ENCODE measurements at places on chromosomes 12 and 14. TPM values are rescaled to one million over a fixed set of nuclear protein-coding genes. Genes with fewer than 3 reads are reported as not detected.

- no peak for DNase-seq
- no peaks in the 10 kb centered on the region for H3K4me1 ChIP-seq
- H3K4me3 ChIP-seq, result no peak overlapping the region
- H3K36me3 ChIP-seq, result no peaks in the 10 kb centered on the region
- no peak overlapping the region for H3K27ac ChIP-seq
These were observed 37.6 kb upstream of the SLCO1C1 start for GRCh38 chr12:20657496-20657895.

- H3K27ac ChIP-seq, result no peak overlapping the region
- DNase-seq, result no peak
- no peaks in the 10 kb centered on the region for H3K4me1 ChIP-seq
These were observed 5.1 kb upstream of the SIVA1 start for GRCh38 chr14:104747876-104748275.

- H3K4me3 ChIP-seq, result no peak overlapping the region
- H3K4me1 ChIP-seq, result no peaks in the 10 kb centered on the region
- peak overlapping the region; percentile 25 for H3K27ac ChIP-seq
- no peaks in the 10 kb centered on the region for H3K27me3 ChIP-seq
- no peak for DNase-seq
- H3K36me3 ChIP-seq, result peaks cover 3% of the 10 kb centered on the region
These were observed 72.2 kb downstream of the CLIP1 start for GRCh38 chr12:122350141-122350848.

- no peaks in the 10 kb centered on the region for H3K4me1 ChIP-seq
- no peak for DNase-seq
- H3K36me3 ChIP-seq, result no peaks in the 10 kb centered on the region
- H3K4me3 ChIP-seq, result no peak overlapping the region
- no peak overlapping the region for H3K27ac ChIP-seq
- no peaks in the 10 kb centered on the region for H3K27me3 ChIP-seq
These were observed 5.2 kb upstream of the HSP90B1 start for GRCh38 chr12:103924761-103925641.

GRCh38 chr14:54023027-54023426 is 66.4 kb upstream of the BMP4 start:
- no peak for DNase-seq
- H3K27ac ChIP-seq, result no peak overlapping the region
- H3K36me3 ChIP-seq, result no peaks in the 10 kb centered on the region
- no peak overlapping the region for H3K4me3 ChIP-seq

DNA sequence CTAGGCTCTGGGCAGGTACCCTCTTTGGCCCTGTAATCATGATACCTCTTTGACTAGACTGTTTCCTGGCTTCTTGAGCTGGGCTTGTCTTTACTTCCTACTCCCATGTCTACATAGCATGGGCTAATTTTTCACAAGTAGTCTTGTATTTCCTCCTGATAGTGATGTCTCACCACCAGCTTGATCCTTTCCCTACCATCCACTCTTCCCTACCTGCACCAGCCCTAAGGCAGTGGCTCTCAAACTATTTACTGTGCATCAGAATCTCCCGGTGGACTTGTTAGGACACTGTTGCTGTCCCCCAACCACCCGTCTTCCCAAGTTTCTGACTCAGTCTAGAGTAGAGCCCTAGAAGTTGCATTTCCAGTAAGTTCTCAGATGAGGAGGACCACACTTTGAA is 162.7 kb upstream of the AMIGO2 start:
- H3K27me3 ChIP-seq, result no peaks in the 10 kb centered on the region
- H3K27ac ChIP-seq, result no peak overlapping the region
- H3K36me3 ChIP-seq, result no peaks in the 10 kb centered on the region

- H3K36me3 ChIP-seq, result no peaks in the 10 kb centered on the region
- no peaks in the 10 kb centered on the region for H3K4me1 ChIP-seq
- H3K27ac ChIP-seq, result peak overlapping the region; percentile 93
- peak overlapping the region; percentile 69 for H3K4me3 ChIP-seq
These were observed 669 bp upstream of the SLC25A21 start for GRCh38 chr14:37172936-37173614.

GRCh38 chr12:110039085-110039807 is 9.1 kb downstream of the C12orf76 start:
- no peak for DNase-seq
- H3K27me3 ChIP-seq, result no peaks in the 10 kb centered on the region
- H3K27ac ChIP-seq, result peak overlapping the region; percentile 83
- no peaks in the 10 kb centered on the region for H3K4me1 ChIP-seq
- H3K36me3 ChIP-seq, result no peaks in the 10 kb centered on the region

GRCh38 chr12:82682851-82683261 is 3.9 kb upstream of the TMTC2 start:
- no peak for DNase-seq
- no peaks in the 10 kb centered on the region for H3K36me3 ChIP-seq
- no peak overlapping the region for H3K4me3 ChIP-seq
- H3K27ac ChIP-seq, result no peak overlapping the region
- H3K4me1 ChIP-seq, result no peaks in the 10 kb centered on the region

GRCh38 chr12:11228296-11228879 is 41.1 kb downstream of the PRB3 start:
- H3K4me1 ChIP-seq, result no peaks in the 10 kb centered on the region
- H3K27me3 ChIP-seq, result no peaks in the 10 kb centered on the region
- no peak overlapping the region for H3K27ac ChIP-seq
- no peaks in the 10 kb centered on the region for H3K36me3 ChIP-seq
- DNase-seq, result no peak
- H3K4me3 ChIP-seq, result no peak overlapping the region

GRCh38 chr12:33222357-33222756 is 217.3 kb downstream of the SYT10 start:
- H3K36me3 ChIP-seq, result no peaks in the 10 kb centered on the region
- no peak overlapping the region for H3K4me3 ChIP-seq
- no peak for DNase-seq
- no peaks in the 10 kb centered on the region for H3K4me1 ChIP-seq

GRCh38 chr14:101808020-101808641 is 46.6 kb downstream of the PPP2R5C start:
- H3K27me3 ChIP-seq, result no peaks in the 10 kb centered on the region
- DNase-seq, result no peak

DNA sequence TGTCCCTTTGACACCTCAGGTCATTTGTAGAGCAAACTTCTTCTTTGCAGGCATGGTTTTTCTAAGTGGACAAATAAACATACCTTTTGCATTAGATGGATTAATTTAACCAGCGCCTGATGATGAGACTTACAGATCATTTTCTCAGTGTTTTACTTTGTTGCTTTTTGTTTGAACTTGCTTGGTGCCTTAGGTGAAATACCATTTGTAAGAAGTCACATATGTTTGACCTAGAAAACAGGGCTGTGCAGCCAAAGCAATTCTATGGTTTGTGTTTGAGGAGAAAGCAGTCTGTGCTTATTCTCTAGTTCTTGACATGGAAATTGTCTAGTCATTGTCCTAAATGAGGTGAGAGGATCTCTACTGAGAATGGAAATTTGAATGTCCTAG is 111.1 kb downstream of the DIP2B start:
- no peak overlapping the region for H3K4me3 ChIP-seq
- H3K27ac ChIP-seq, result peak overlapping the region; percentile 73
- peaks cover 17% of the 10 kb centered on the region for H3K4me1 ChIP-seq
- no peak for DNase-seq
- H3K27me3 ChIP-seq, result no peaks in the 10 kb centered on the region

DNA sequence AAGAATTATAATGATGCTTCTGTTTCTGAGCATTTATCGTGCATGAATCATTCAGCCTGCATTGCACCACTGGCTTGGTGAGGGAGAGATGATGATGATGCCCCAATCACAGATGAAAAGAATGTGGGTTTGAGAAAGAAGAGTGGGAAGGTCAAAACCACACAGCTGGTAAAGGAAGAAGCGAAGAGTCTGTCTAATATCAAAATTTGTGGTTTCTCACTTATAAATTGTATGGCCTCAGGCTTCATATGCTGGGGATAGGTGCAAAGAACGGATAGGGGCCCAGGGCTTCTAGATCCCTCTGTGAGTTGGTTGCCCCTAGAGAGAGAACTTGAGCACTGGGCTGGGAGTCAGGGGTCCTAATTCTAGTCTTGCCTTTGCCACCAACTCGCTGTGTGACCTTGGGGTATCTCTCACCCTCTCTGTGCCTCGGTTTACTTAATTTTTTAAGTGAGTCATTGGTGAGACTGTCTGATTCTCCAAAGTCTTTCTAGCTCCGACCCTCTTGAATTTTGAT is 2.2 kb downstream of the OASL start:
- no peak overlapping the region for H3K4me3 ChIP-seq
- H3K27ac ChIP-seq, result no peak overlapping the region
- no peaks in the 10 kb centered on the region for H3K4me1 ChIP-seq
- DNase-seq, result no peak
- no peaks in the 10 kb centered on the region for H3K36me3 ChIP-seq

GRCh38 chr12:89721291-89721987 is 12.8 kb upstream of the ATP2B1 start:
- H3K36me3 ChIP-seq, result no peaks in the 10 kb centered on the region
- H3K4me1 ChIP-seq, result no peaks in the 10 kb centered on the region
- H3K4me3 ChIP-seq, result no peak overlapping the region
- H3K27ac ChIP-seq, result no peak overlapping the region
- no peaks in the 10 kb centered on the region for H3K27me3 ChIP-seq

- H3K4me1 ChIP-seq, result no peaks in the 10 kb centered on the region
- peak overlapping the region; percentile 32 for H3K27ac ChIP-seq
- peak overlapping the region; percentile 51 for H3K4me3 ChIP-seq
- DNase-seq, result no peak
- H3K36me3 ChIP-seq, result no peaks in the 10 kb centered on the region
These were observed 798 bp upstream of the RASAL1 start for GRCh38 chr12:113136128-113136989.

DNA sequence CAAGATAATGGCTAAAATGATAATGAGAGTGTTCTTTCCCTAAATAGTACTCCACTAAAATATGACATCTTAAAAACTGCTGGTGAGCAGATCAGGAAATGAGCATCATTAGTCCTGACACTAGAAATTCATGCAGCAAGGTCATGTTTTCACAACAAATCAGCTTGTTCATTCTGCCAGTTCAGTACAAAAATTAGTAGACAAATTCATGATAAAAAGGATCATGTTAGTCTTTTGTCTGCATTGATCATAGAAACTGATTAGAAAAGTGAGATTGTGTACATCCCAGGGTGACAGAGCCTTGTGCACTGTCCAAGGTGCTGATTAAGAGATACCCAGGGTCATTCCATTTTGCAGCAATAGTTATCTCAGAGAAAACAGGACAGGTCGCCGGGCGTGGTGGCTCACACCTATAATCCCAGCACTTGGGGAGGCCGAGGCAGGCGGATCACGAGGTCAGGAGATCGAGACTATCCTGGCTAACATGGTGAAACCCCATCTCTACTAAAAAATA is 163.6 kb downstream of the RIMBP2 start:
- no peak for DNase-seq
- no peaks in the 10 kb centered on the region for H3K36me3 ChIP-seq
- no peaks in the 10 kb centered on the region for H3K27me3 ChIP-seq
- no peaks in the 10 kb centered on the region for H3K4me1 ChIP-seq
- H3K4me3 ChIP-seq, result no peak overlapping the region
- H3K27ac ChIP-seq, result no peak overlapping the region

GRCh38 chr14:71579331-71579730 is 352.9 kb upstream of the RGS6 start:
- H3K4me1 ChIP-seq, result no peaks in the 10 kb centered on the region
- no peaks in the 10 kb centered on the region for H3K36me3 ChIP-seq
- no peak overlapping the region for H3K27ac ChIP-seq
- H3K27me3 ChIP-seq, result no peaks in the 10 kb centered on the region
- H3K4me3 ChIP-seq, result no peak overlapping the region
- DNase-seq, result no peak

DNA sequence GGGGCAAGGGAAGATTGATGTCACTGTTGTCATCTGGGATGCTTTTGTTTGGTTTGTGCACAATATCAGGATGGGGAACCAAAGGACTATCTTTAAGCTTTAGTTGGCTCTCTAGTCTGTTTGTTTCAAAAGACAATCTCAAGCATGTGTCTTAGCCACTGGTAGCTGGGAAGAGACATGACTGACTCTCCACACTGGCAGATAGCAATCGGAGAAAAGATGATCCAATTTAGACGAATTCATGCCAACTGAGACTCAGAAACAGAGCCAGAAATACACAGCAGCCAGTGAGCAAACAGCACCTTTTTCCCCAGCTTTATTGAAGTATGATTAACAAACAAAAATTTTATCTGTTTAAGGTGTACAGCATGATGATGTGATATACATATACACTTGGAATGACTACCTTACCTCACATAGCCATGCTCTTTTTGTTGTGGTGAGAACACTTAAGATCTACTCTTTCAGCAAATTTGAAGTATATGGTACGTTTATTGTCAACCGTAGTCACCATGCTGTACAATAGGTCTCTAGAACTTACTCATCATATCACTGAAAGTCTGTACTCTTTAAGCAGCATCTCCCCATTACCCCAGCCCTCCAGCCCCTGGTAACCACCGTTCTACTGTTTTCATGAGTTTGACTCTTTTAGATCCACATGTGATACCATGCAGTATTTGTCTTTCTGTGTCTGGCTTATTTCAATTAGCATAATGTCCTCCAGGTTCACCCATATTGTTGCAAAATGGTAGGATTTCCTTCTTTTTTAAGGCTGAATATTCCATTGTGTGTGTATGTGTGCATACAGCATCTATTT is 50.6 kb downstream of the DUSP16 start:
- no peaks in the 10 kb centered on the region for H3K4me1 ChIP-seq
- H3K27ac ChIP-seq, result no peak overlapping the region
- H3K4me3 ChIP-seq, result no peak overlapping the region
- DNase-seq, result no peak
- no peaks in the 10 kb centered on the region for H3K27me3 ChIP-seq

DNA sequence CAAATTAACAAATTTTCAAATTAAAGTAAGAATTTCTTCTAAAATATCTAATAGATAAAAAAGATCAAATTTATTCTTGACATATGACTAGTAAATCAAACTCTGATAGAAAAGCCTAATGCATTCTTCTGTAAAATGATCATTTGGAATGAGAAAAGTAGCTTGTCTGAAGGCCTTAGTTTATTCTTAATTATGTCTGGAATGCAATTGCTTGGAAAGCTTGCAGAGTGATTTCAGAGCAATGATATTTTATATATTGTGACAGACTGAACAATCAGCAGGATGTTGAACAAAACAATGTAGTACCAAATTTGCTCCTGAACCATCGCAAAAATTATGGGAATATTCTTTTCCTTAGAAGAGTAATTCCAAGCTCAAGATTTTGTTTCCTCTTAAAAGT is 789.6 kb upstream of the NOVA1 start:
- no peaks in the 10 kb centered on the region for H3K27me3 ChIP-seq
- no peak overlapping the region for H3K4me3 ChIP-seq
- H3K36me3 ChIP-seq, result no peaks in the 10 kb centered on the region
- no peak overlapping the region for H3K27ac ChIP-seq

Gene TMEM229B
- 10.2 TPM for total RNA-seq

Gene MORN3
- total RNA-seq, result 2.0 TPM

Gene BRMS1L
- 7.5 TPM for total RNA-seq

Gene CPNE6
- total RNA-seq, result not detected

Gene SERPINA4
- not detected for total RNA-seq

Gene RNASE3
- total RNA-seq, result not detected

Gene CNTN1
- 16.4 TPM for total RNA-seq

Gene FERMT2
- 90.2 TPM for total RNA-seq

Gene RERG
- 126 TPM for total RNA-seq

Gene STXBP6
- total RNA-seq, result 5.3 TPM

Gene RASSF9
- total RNA-seq, result 2.9 TPM

Gene KNTC1
- total RNA-seq, result 36.0 TPM

Gene POTEG
- not detected for total RNA-seq

Gene MYF5
- total RNA-seq, result not detected
